ENCODE measurements at places on chromosomes 1 and 21. TPM values are rescaled to one million over a fixed set of nuclear protein-coding genes. Genes with fewer than 3 reads are reported as not detected.

- DNase-seq: no peak
These were observed 157.0 kb downstream of the PCBP3 start for GRCh38 chr21:45800339-45801080.

DNA sequence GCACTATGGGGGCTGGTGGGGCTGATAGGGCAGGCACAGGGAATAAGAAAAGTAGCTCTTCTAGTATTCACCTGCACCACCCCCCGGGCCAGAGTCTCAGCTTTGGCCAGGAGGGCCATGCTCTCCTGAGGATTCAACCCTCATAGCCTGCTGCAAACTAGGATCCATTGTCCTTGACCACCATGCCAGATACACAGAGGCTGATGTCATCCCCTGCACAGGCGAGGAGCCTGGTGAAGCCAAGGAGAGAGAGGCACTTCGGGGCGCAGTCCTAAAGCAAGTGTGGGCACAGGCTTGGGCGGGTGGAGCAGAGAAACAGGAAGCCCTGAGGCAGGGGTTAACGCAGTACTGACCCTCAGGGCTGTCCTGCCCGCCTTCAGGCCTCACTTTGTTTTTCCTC is 29.5 kb downstream of the TMEM53 start:
- no peak for DNase-seq

DNA sequence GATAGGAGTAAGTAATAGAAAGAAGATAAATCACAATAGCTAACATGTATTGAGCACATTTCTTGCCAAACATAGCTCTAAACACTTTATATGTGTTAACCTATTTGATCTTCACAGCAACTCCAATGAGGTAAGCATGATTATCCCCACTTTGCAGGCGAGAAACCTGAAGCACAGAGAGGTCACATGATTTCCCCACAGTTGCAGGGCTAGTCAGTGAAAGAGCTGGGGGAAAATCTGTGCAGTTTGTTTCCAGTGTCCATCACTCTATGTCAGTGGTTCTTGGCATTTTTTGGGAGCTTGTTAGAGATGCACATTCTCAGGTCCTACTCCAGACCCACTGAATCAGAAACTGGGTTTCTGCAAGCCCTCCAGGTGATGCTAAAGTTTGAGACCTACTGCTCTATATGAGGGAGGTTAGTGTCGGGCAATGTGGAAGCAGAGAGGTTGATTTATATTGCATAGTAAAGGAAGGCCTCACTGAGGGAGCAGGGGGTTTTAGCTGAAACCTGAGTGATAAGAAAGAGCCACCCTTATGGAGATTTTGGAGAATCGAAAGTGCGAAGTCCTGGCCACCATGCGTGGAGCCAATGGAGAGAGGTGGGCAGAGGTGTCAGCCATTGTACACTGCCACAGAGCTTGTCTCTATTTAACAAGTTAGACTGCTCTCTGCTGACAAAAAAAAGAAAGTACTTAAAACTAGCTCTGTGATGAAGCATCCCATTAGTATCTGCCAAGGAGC is 20.9 kb downstream of the MCOLN3 start:
- no peak for DNase-seq

GRCh38 chr1:232142403-232143314 is 487.3 kb downstream of the SIPA1L2 start:
- no peak for DNase-seq

DNA sequence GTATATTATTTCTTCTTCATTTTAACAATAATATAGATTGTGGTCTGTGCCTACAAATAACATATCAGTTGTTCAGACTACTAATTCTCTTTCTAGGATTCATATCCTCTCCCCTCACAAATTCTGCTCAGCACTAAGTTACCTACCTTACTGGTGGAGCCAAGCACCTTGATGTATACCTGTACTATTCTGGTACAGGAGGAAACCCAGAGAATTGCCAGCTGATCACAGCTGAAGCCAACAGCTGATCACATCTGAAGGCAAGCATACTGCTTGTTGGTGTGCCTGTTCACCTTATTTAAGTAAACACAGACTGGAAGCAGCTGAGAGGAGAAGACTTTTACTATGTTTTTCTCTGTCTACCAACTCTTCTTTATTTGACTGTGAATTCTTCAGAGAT is 101.8 kb downstream of the PBX1 start:
- no peak for DNase-seq

GRCh38 chr21:43864313-43864961 is 586 bp upstream of the AGPAT3 start:
- peak; percentile 60 for DNase-seq

Gene TARDBP
- 155 TPM for total RNA-seq

Gene PBX1
- 29.6 TPM for total RNA-seq

Gene KLHL20
- 16.2 TPM for total RNA-seq

Gene E2F2
- 16.3 TPM for total RNA-seq
